Inflammatory macrophage (primary cell): ENCODE measurements at places on chromosomes 7 and 10.

DNA sequence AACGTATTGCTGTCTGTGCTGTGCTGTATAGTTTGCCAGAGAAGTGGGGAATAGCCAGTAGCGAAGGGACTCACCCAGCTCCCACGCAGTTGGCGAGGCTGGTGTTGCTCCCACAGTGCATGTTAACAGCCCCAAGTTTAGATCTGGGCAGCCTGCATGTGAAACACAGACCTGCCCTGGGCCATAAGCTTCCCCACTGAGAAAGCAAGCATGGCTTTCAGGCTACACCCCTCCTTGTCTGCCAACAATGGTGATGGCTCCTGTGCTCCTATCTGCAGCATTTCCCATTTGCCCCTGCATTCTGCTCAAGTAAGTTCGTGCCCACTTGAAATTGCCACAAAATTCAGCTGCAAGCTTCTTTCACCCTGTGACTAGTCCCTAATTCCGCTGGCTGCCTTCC, 57.5 kb downstream of the IPMK start:
- no peak for DNase-seq

- DNase-seq = no peak
Measured at GRCh38 chr7:133429371-133429770, 176.5 kb downstream of the EXOC4 start.

DNA sequence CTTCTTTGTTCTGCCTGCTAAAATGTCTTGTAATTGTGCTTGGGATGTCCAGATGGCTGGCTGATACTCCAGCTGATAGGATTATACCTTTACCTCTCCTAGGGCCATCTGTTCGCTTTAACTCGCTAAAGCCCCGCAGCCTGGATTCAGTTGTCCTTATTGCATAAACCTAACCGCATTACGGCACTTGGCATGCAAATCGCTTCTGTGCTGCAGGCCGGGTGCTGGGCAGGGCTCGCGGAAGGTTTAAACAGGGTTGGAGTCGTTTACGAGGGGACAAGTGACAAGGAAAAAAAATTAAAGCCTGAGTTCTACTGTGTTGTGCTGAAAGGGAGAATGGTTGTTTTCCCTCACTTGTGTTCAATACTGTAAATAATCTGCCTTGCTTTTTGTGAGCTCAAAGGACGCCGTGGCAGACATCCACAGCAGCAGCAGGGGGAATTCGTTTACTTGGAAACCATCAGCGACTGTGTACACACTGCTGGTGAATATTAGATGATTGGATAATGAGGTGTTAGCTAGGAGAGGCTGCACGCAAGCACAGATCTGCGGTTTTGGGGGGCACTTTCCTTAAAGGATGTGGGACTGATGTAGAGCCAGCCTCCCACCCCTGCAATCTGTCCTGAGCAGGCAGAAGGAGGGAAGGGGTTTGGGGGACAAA, 93.0 kb downstream of the EBF3 start:
- no peak for DNase-seq

DNA sequence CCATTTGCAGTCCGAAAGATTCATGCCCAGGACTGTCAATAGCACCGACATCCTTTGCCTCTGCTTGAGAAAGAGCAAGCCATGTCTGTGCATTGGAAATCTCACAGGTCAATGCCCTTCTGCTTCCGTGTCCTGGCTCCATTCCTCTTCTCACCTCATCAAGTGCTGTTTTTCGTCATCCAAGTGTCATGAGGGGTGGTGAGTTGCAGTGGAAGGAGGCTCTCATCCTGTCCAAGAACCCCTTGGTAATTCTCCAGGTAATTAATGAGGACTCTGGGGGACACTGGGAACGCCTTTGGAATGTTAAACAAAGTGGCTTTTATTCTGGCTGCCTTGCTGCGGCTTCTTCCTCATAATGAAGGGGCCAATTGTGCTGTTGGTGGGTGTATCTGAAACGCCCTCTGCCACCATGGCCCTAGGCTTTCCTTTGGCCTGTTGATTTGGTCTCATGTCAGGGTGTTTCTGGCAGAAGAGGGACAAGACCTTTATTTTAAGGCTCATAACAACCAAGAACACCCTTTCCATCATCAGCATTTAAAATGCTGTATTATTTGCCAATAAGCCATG, 57.7 kb downstream of the PPP1R3C start:
- DNase-seq = no peak

DNA sequence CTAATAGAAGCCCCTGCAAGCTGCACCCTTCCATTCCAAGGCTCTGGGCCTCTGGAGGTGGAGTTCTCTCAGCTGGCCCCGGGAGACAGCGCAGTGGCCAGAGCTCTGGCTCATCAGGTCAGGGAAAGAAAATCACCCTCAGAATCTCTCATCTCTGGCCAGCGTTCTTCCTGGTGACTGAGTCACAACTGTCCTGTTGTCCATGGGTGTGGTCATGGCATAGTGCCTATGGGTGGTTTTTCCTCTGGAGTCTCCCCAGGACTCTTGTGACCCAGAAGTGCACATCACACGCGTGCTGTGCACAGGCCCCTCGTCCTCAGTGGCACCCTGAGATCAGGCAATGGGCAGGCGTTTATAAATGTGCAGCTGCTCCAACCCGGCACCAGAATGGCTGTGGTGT, 27.4 kb upstream of the FXYD4 start:
- DNase-seq = no peak

- no peak for DNase-seq
Measured at GRCh38 chr10:25294032-25294926, 119.5 kb downstream of the GPR158 start.

DNA sequence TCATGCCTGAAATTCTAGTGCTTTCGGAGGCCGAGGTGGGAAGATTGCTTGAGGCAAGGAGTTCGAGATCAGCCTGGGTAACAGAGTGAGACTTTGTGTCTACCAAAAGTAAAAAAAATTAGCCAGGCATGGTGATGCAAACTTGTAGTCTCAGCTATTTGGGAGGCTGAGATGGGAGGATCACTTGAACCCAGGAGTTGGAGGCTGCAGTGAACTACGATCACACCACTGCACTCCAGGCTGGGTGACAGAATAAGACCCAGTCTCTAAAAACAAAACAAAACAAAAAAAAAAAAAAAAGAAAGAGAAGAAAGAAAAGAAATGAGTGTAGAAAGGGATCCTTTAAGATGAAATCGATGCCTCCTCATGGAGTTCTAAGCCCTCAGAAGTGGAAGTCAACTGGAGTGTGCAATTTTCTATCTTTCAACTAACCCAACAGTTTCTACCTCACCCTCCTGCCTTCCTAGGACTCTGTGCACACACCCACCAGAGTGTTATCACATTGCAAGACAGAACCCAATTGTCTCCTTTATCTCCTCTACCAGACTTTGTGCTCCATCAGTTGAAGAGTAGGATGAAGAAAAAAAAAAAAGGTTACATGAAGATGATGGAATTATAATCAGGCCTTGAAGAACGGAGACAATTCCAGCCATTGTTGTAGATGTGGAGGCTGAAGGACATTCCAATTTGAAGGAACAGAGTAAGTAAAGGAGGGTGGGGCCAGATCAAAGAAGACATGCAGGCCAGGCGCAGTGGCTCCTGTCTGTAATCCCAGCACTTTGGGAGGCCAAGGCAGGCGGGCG, 26.9 kb downstream of the NYAP1 start:
- no peak for DNase-seq

GRCh38 chr7:25895792-25896171, 256.2 kb upstream of the NFE2L3 start:
- no peak for DNase-seq

DNA sequence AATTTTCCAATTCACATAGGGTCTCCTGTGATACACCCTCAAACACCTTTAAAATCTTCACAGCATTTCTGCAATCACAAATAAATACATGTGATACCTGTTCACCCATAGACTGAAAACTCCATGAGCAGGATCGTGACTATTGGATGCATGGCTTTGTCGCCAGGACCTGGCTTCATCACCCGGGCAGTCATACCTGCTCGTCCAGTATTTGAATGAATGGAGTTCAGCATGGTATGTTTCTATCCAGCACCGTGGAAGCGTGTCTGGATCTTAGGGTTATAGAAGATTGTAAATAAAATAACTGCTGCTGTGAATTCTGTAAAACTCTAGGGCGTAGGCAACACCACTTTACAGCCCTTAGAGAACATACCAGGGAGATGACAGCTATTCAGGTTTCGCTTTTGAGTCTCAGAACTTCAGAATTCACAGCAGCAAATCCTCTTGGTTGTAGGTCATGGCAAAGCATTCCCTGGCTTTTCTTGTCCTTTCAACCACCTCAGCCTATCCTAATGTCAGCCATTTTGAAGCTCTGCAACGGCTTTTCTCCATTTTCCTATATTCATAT, 47.4 kb upstream of the USP6NL start:
- DNase-seq = no peak

DNA sequence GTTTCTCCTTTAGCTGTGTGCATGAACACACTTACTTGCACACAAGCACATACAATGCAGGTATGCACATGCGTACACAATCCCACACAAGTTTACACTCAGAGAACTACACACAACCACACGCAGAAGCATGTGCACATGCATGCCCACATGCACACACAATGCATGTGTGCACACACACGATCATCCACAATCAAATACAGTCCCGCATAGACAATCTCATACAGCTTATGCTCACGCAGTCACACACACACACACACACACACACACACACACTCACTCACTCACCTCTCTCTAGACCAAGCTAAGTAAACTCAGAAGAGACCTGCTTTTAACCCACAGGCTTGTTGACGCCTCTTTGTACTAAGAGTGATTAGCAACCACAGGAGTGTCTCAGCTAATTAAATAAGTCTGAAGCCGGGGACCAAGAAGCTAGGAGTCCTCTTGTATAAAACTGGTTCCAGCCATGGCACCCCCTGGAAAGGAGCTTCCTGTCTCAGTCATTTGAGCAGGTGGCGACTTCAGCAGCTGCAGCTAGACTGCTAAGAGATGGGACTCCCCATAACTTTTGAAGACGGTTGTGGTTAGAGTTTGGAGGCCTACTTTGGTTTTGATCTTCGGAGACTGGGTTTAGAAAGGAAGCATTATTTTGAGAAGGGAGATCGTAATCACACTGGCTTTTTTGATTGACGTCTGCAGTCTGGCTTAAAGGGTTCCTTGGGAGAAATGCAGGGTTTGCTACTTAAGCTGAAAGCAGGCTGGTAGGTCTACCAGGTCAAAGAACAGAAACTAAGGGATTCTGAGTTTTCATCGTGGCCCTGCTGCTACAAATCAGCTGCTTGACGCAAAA, 82.3 kb upstream of the ADRB1 start:
- DNase-seq = no peak

GRCh38 chr7:36794689-36795088, 70.4 kb upstream of the AOAH start:
- DNase-seq = no peak

DNA sequence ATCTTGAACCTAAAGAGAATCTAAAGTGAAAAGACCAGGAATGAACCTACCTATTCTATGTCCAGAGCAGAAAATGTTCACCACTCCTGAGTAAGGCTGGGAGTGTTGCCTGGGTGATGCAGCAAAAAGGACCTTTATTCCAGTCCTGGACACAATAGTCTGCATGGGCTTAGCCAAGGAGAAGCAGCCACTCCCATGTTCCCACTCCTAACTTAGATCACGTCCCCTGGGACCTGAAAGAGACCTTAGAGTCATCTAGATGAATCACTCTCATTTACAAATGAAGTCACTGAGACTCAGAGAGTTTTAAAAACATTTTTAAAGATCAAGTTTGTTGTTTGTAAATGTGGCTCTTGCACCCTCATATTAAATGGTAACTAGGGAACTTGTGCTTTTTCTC, 763.4 kb downstream of the KCNMA1 start:
- no peak for DNase-seq

GRCh38 chr10:44312401-44312800, 72.5 kb downstream of the CXCL12 start:
- DNase-seq = no peak

- DNase-seq = peak; percentile 73
Measured at GRCh38 chr7:102988631-102989560, 76.1 kb downstream of the LRRC17 start.

DNA sequence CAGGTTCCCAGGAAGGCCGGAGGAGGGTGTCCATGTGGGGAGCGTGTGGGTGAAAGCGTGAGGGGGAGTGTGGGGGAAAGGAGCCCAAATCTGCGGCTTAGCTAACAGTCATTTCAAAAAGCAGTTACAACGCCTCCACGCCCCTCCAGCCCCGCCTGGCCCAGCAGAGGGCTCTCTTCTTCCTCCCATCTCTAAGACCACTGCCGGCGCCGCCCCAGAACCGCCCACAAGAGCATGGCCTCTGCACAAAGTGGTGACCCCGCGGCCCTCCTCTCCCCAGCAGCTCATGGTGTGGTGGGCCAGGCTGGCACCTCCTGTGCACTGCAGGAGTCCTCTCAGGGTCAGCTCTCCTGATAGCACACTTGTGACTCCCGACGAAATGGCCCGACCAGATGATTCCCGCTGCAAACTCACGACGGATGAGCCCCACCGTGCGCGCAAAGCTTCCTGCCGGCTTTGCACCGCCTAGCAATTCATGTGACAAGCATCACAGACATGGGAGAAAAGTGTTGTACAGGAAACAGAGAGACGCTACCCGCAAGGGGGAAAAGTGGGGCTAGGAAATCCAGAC, 12.4 kb upstream of the HUS1 start:
- DNase-seq = peak; percentile 84

- DNase-seq = no peak
Measured at GRCh38 chr7:139108266-139109187, 993 bp downstream of the ZC3HAV1 start.

DNA sequence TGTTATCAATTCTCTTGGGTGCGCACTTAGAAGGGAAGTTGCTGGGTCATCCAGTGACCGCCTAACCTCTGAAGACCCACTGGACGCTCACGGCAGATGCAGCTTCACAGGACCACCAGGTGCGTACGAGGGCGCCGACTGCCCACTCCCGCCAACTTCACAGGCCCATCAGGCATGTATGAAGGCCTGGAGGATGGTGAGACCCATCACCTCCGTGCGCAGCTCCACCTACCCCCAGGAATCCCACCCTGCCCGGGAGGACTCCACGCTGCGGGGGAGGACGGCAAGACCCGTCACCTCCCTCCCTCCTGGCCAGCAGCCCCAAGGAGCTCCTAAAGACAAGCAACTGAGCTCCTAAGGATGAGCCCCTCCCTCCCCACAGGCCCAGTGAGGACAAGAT, 146.9 kb downstream of the MAD1L1 start:
- no peak for DNase-seq

DNA sequence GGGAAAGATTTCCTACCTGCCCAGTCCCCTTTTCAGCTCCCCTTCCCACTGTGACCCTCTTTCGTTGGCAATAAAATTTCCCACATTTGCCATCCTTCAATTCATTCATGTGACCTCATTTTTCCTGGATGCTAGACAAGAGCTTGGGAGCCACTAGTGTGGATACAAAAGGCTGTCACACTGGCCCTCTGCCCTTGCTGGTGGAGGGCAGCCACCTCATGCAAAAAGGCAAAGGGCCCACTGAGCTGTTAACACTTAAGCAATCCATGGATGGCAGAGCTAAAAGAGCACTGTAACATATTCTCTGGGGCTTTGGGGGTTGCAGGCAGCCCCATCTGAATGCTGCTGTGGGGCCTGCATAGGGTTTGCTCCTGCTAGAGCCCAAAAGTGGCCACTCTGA, 315.1 kb downstream of the NEBL start:
- no peak for DNase-seq
